CD4-positive, alpha-beta T cell (primary cell): ENCODE measurements at places on chromosomes 3 and 15.

- DNase-seq: no peak
Observed at GRCh38 chr15:91909111-91909510, 55.6 kb downstream of the SLCO3A1 start.

GRCh38 chr15:74400915-74401757, 32.6 kb downstream of the SEMA7A start:
- no peak for DNase-seq

DNA sequence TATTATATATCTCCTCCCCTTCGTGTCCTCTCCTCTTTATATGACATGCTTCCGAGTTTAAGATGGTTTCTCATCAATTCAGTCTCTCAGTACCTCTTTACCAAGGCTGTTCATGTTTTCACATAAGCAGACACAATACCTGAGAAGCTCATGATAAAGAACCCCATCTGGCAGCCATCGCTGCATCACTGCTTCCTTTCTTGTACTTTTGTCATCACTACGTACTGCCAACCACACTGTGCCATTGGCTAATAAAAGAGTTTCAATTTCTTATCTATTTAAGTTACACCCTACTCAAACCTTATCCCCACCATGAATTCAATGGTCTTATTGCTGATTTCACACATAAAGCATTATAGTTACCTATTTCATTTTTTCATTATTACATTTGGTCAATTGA, 484.7 kb upstream of the CNTN4 start:
- DNase-seq: no peak

GRCh38 chr3:196115678-196116083, 33.8 kb upstream of the TFRC start:
- DNase-seq: no peak

DNA sequence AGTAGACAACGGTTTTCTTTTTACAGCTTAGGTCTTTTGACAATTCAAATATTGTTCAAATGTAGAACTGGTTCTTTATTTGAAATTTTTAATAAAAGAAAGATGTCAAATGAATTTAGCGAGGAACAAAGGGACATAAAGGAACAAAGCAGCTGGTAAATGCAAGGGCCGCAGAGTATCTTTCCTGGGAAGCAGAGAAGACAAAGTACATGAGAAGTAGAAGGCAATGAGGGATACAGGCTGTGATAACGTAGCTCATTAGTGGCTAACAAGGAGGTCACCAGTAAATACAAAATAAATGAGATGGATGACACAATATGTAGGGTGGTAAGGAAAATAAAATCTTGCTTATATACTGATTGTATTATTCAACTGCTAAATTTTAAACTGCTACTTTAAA, 762.8 kb downstream of the VGLL3 start:
- DNase-seq: no peak

- no peak for DNase-seq
Observed at GRCh38 chr3:177725165-177725564, 527.9 kb upstream of the TBL1XR1 start.

DNA sequence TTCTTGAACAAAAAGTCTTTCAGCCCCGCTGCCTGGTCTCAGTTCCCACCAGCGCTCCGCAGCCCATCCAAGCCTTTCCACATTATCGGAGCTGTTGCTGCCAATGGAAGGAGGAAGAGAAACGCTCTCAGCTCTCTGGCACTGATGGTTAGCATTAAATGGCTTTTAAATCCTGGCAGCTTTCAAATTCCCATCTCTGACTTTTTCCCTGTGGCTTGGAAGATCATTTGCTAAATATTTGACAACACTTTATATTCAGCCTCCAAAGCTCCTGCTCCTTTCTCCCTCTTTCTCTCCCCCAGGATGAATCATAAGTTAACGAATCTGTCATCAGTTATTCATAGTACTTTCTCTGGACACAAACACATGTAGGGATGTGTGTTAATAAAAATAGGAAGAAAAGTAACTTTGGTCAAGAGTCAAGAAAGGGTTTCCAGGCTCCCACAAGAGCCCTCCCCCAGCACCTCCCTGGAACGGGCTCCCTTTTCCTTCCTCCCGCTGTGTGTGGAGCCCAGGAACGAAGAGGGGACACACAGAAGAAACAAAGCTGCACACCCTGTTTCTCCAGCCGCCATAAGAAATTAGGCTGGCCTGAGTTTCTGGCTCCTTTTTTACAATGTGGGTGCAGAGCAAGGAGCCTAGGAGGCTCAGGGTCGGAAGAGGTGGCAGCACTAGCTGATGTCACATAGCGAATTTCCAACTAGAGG, 47.6 kb upstream of the TSEN2 start:
- no peak for DNase-seq

DNA sequence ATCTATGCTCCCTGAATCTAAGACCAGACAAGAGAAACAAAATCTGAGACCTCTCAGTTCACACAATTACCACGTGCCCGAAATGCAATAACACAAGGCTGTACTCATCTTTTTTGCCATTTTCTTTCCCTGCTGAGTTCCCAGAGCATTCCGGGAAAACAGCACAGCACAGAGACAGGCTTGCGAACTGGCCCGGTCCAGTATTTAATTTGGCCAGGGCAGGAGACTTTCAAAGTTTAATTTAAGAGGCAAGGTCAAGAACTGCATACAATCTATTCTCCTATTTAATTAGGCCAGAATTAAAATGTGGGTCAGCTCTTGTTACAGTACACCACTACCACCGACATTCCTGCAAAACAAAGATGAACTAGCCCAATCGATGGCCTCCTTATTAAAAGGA, 87.5 kb upstream of the SNRPA1 start:
- DNase-seq: no peak

DNA sequence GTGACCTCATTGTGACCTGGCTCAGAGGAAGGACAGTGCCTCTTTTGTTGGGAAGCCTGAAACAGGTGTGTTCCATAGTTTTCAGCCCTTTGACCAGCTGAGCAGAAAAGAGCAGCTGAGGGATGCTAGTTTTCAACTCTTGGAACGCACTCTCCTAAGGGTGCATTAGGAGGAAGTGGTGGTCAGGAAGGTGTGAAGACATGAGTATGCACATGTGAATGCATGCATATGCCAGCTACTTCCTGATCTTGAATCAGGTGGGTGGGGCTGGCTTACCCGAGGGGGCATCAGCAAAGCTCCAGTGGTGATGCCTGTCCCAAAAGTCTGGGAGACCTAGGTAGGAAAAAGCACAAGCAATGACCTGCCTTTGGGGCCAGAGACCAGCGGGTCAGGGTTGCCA, 23.3 kb upstream of the CEMIP start:
- no peak for DNase-seq

DNA sequence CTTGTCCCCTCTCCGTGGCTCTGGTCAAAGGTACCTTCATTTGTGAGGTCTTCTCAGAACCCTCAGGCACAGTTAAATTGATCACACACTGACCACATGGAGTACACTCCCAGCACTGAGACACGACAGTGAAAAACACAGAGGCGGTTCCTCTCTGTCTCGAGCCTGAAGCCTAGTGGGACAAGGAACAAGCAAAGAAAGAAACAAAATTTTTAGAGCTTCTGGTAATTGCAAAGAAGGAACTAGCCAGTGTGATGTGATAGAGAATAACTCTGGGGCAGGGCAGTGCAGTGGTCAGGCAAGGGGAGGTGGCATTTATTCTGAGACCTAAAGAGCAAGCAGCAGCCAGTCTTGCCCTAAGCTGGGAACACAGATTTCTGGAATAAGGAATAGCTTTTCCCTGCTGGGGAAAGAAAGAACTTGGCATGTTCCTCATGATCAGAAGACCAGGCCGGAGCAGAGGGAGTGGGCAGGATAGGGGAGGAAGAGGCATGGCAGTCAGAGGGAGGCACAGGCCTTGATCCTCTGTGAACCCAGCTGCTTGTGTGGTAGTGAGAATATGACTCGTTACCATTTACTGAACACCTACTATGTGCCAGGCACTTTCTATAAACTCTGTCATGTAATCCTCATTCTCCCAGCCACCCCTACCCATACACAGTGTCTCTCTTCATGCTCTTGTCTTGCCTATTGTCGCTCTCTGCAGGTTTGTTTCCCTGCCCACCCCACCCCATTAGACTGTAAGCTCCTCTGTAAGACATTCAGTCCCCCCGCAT, 262.3 kb upstream of the HES1 start:
- no peak for DNase-seq

- no peak for DNase-seq
Observed at GRCh38 chr3:154112146-154112852, 8.9 kb upstream of the ARHGEF26 start.

- no peak for DNase-seq
Observed at GRCh38 chr15:73796331-73796831, 43.2 kb upstream of the INSYN1 start.

- no peak for DNase-seq
Observed at GRCh38 chr3:17478673-17479072, 263.8 kb downstream of the TBC1D5 start.

DNA sequence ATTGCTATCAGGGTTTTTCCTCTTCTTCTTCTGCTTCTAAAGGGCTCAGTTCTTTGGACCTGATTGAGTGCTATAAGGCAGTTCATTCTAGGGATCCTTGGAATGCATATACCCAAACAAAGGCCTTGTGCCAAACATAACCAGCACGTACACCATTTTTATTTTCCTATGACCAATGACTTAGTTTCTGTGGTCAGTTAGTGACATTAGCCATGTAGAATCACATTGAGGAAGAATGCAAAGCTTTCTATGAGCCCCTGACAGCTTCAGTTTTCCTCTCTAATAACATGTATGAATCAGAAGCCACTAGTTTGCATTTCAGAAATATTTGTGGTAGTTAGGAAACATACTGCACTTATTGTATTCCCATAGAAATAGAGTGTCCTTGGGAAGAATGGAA, 240.0 kb downstream of the THRB start:
- DNase-seq: no peak

GRCh38 chr15:36495456-36495991, 83.9 kb upstream of the CDIN1 start:
- no peak for DNase-seq

GRCh38 chr15:90637693-90638092, 79.5 kb upstream of the BLM start:
- no peak for DNase-seq

GRCh38 chr3:30292192-30292893, 314.1 kb upstream of the TGFBR2 start:
- DNase-seq: no peak

DNA sequence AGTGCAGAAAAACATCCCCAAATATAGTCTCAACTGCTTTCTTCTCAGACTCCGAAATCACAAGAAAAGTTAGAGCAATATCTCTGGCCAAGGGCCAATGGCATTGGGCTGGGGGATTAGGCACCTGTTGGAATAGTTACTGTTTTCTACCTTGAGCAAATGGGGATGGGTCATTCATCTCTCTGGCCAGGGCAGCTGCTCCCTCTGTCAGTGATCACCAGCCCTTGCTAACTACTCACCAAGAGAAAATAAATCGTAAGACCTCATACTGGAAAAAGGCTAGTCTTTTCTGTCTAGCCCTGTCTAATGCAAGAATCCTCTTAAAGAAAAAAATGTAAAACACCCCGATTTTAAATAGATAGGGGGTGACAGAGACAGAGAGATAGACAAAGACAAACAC, 10.9 kb downstream of the CERS3 start:
- DNase-seq: no peak

- no peak for DNase-seq
Observed at GRCh38 chr3:39727415-39727814, 82.0 kb upstream of the MYRIP start.

DNA sequence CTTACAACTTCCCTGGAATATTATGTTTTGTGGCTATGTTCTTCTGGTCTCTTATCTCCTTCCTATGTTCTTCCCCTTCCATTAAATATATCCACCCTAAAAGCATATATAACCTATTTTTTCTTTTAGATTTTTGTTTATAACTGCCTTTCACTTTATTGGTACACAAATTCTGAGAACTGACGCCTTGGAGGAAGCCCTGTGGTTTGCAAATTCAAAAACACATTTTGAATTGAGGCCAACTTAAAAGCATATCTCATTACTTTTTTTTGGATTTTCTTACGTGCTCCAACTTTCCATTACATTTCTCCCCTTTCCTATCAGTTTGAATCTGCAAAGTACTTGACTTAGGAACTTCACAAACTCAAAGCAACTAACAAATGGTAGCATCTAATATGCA, 15.3 kb upstream of the COLQ start:
- no peak for DNase-seq

DNA sequence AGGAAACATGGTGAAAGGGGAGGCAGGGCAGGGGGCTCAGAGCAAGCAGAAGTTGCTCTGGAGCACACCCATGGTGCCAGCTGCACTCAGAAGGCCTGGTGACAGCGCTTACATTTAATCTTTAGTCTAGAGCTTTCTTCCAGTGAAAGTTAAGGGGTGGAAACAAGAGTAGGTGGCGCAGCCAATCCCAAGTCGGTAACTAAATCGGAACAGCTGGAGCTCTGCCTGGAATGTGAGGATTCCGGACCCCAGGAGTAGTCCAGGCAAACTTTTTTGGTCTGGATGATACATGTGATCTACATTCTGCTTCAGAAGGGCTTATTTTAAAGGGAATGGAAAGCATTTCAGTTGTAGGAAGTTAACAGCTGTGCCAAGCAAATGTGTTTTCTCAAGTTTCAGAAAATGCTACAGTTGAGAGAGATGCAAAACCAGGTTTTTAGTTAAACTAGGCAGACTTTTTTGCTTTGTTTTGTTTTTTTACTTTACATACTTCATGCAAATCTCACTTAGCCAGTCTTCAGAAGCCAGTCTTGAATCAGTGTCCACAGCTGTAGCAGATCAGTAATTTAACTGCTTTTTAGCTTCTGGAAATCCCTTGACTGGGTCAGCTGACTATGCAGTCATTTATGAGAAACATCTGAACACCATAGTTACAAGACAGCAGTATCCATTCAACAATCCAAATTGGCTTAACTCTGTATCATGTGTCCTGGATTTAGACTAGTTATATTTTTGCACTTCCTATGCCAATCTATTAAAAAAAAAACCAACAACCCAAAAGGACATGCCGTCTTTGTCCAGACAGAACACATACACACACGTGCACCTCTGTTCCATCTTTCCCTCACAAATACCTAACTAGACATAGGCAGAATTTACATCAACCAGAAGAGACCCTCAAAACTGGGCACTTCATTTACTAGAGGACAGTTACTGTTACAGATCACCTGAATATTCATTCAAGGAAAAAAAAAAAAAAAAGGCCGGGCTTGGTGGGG, 33.2 kb downstream of the ZNF106 start:
- no peak for DNase-seq

DNA sequence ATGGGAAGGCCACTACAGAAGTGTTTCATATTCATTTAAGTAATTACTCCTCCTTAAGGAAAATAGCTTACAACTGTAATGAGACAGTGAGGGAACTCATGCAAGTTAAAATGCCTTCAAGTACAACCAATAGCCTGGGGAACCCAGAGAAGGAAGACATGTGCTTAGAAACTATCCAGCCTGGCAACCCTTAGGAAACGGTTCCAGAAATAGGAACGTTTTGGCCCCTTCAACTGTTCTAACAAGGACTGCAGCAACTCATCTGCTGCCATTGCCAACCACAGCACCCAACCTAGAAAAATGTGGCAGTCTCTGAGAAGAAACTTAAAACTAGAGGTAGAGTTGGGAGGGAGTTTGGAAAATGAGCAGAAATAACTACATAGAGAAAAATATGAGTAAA, 147.5 kb upstream of the STRIT1 start:
- no peak for DNase-seq

- DNase-seq: no peak
Observed at GRCh38 chr3:54349691-54350090, 227.3 kb downstream of the CACNA2D3 start.

GRCh38 chr3:34323517-34323916, 525.1 kb downstream of the PDCD6IP start:
- no peak for DNase-seq

- no peak for DNase-seq
Observed at GRCh38 chr3:3726549-3726948, 72.7 kb upstream of the LRRN1 start.
